ENCODE measurements at places on chromosomes 2 and 18.

DNA sequence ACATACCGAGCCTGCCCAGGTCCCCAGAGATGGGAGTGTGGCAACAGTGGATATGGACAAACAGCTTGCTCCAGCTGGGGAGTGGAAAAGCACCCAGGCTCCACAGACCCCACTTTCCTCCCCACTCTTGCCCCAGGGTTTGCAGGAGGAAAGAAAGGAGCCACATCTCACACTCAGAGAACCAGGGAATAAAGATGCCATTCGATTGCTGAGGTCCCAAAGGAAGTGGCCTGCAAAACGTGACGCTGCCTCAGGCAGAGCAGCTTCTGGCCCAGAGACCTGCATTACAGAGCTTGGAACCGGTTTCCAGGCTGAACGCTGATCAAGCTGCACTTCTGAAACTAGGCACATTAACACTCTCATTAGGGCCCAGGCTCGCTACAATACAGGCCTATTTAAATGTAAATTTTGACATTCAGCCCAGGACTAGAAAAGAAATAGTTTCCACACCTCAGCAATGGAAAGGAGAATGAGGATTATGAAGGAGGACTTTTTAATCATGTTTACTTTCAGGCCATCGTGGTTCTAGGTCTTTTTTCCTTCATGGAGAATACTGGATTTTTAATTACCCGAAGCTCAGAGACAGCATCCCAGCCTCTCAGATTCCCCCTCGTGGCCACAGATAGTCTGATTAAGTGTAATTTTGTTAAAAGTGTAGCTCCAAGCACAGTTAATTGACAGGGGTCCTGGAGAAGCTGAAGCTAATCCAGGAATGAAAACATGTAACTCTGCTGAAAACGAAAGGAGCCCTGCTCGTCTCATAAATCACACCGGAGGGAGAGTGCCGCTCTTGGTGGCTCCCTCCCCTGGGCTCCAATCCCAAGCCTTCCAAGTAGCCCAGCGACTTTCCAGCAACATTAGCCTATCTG lies 221.3 kb upstream of the RAB6C start:
- DNase-seq = no peak

DNA sequence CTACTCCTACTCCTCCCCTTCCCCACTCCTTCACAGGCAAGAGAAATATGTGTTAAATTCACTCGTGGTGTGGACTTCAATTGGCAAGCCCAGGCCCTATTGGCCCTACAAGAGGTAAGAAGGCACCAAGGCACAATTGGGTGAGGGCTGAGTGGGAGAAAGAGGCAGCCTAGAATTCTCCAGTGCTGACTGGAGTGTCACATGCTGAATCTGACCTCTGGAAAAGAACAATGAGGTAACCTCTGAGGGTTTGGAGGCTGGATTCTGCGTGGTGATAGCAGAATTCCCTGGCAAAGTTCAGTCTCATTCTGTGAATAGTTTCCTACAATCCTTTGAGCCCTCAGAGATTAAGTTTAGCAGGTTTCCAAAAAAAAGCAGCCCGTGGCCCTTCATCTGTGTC lies 6.9 kb downstream of the CENPA start:
- DNase-seq = no peak

GRCh38 chr18:75421656-75422055 lies 5.8 kb downstream of the SMIM21 start:
- no peak for DNase-seq

- no peak for DNase-seq
Measured at GRCh38 chr2:41871080-41871479, 176.7 kb upstream of the PKDCC start.

DNA sequence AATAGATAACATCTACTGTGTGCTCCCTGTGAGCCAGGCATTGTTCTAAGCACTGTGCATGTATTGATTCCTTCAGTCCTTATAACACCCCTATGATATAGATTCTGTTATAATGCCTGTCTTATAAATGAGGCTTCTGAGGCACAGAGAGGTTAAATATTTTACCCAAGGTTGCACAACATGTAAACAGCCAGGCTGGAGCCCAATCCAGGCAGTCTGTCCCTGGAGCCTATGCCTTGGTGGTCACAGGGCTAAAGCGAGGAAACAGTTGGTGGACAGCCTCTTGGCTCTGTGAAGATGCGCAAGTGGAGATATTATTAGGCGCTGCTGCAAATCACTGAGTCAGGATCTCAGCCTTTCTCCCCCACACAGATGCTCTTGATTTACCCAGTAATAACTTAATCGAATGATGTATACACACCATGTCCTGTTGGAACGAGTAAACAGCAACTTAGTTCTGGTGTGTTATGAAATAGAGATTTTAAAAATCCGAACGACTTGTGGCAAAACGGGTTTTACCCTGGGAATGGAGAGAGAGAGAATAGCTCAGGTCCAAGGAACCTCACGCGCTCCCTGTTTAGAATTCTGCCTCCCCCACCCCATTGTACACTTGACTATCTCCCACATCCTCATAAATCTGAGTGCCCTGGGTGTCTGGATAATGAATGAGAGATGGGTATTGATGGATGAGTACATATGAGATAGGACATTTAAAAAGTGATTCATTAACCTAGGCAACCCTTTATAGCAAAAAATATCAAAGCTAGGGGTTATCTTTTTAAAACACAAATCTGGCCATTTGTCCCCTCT lies 231.9 kb downstream of the BCL2 start:
- DNase-seq = no peak
